ENCODE measurements at places on chromosomes 3 and 15.

GRCh38 chr3:38835939-38836338 lies 19.9 kb upstream of the SCN10A start:
- no peak for DNase-seq

DNA sequence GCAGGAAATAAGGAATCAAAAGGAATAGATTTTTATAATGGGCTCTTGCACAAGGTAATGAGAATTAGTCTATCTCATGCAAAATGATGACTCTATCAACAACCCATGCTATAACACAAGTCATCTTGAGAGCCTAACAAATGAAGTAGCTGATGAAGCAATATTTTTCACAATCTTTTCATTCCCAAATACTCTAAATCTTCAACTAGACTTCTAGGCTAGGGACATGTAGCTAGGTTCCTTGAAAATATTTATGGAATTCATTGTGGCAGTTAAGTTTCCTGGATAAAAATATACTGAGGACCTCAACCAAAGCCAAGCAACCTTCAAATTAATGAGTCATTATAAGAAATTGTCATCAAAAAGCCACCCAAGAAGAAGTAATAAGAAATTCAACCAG lies 55.4 kb downstream of the DCBLD2 start:
- DNase-seq = no peak

DNA sequence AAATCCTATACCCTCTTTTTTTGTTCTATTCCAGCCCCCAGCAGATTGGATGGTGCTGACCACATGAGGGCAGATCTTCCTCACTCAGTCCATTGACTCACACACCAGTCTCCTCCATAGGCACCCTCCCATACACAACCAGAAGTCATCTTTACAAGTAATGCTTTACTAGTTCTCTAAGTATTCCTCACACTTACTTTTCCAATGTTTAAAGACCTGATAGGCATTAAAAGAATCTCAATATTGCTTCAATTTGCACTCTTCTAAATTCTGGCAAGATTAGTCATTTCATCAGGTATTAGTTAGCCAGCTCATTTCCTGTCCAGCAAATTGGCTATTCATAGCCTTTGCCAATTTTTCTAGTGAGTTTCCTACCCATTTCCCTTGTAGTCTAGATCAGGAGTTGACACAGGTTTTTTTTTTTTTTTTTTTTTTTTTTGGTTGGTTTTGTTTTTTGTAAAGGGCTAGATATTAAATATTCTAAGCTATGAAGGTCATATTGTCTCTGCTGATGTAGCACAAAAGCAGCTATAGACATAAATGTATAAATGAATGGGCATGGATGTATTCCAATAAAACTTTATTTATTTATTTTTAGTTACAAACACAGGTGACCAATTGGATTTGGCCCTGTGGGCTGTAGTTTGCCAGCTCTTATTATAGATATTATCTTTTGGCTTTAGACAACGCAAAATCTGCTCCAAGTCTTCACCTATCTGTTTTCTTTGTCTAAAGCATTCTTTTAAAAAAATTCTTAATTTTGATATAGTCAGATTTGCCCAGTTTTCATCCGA lies 76.1 kb downstream of the ABHD5 start:
- no peak for DNase-seq

- no peak for DNase-seq
These were observed 119.0 kb downstream of the AKAP13 start for GRCh38 chr15:85499371-85499887.

DNA sequence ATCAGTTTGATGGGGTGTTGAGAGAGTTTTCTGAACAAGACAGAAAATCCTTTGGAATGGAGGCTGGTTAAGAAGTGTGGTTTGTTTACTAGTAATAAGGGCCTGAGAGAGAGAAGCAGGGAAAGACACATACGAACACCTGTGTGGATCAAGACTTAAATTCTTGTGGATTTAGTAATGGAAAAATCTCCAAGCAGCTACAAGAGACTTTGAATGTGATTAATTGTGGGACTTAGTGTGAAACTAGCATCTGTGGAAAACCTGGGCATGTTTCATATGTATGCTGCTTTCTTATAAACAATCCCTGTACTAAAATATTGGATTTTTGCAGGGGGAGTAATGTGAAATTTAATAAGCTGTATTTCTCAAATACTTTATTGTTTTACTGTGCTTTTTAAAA lies 399.1 kb downstream of the SI start:
- DNase-seq = no peak

DNA sequence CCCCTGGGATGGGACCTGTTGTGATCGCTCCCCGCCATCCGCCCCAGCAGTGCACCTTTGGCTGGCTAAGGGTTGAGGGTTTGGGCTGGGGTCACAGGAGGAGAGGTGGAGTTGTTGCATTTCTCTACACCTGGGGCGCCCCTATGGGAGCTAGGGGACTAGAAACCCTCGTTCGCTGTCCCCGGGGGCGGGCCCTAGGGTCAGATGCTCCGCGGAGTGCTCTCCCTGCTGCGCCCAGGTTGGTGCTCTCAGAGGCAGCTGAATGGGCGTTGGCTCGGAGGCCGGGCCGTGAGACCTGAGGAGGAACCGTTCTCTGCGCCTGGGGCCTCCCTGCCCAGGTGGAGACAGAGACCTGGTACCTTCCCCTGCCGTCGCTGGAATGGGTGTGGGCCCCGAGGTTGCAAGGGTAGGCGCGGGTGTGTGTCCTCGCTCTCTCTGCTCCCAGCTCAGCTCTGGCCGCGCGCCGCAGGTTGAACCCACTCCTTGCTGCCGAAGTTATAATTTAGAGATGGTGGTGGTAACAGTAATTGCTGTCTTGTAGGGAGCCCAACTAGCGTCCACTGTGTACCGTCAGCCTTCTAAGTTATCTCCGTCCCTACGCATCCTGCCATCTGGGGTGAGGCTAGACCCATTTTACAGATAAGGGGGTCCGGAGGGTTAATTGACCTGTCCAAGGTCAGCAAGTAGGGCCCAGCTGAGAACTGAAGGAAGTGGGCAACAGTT lies 965 bp downstream of the FLNB start:
- peak; percentile 37 for DNase-seq

DNA sequence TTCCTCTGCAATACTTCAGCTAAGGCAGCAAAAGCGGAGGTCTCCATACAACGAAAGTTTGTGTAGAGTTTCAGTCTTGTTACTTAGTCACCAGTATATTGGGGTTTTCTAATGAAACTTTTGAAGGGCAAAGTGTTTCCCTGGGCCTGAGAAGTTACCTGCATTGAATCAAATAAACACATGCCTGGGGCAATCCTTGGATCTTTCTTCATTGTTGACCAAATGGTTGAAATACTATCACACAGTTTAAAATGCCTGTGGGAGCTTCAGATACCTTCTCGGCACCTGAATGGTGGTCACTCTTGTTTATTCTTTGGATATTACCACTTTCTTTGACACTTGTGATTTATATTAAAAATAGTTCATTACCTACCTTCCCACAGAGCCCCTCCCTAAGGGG lies 988 bp upstream of the CHSY1 start:
- no peak for DNase-seq

DNA sequence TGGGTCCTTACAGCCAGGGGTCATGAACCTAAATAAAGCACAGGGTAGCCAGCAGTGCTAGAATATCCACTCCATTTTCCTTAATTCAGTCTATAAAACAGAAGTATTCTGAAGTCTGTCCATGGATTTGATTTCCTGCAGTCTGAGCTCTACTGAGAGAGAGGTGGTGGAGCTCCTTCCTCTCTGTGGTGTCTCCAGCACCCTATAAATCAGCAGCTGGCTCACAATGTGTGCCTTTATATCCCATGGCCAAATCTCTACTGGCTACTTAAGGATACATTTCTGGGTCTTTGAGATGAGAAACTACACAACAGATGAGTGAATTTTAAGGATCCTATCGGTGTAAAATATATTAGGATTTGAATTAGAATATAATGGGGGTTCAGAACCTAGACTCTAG lies 339.9 kb upstream of the RBMS3 start:
- DNase-seq = no peak

GRCh38 chr3:116038968-116039650 lies 406.2 kb downstream of the LSAMP start:
- DNase-seq = no peak

- no peak for DNase-seq
These were observed 52.0 kb downstream of the MAGEF1 start for GRCh38 chr3:184659797-184660301.

- DNase-seq = no peak
These were observed 3.0 kb downstream of the PLSCR4 start for GRCh38 chr3:146247911-146248310.

DNA sequence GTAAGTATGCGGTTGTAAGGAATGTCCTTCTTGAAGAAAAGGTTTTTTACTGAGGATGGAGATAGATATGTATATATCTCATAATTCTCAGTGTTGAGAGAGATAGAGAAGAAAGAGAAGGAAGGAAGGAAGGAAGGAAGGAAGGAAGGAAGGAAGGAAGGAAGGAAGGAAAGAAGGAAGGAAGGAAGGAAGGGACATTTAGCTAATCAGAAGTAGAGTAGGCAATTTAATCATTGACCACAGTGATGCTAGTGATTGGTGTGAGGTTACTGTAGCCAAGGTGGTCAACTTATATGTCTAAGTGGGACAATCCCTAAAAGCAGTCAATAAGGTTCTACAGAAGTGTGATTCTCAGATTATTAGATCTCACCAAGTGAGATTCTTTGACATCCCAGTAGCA lies 751.8 kb upstream of the CBLB start:
- no peak for DNase-seq

DNA sequence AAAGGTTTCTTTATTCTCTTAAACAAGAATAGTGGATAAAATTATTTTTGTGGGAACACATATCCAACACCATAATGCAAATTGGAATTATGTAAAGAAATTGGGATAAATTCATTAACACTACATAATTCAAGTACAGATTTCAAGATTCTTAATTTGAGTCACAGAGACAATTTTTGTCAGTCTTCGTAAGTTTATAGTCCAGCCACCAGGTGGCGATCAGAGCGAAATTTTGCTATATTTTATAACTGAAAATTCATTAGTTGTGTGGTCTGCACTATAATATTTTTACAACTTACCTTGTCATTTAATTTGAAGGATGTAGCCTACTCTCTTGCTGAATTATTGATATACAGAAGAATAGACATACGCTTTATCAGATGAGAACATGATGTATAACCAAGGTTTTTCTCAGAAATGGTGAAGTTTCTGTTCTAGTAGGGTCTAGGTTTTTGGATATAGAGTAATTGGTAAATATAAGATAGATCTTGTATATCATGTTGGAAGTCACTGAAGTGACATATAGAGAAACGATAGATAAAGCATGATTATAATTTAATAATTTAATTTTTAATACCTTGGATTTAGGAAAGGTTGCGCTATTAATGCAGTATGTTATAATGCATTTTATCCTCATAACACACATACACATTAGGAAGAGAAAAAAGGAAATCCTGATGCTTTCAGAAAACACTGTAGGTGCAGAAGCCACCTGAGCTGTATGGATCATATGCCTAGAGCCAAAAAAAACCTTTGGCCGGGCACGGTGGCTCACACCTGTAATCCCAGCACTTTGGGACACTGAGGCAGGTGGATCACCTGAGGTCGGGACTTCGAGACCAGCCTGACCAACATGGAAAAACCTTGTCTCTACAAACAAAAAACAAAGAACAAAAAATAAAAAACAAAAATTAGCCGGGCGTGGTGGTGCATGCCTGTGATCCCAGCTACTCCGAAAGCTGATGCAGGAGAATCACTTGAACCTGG lies 31.7 kb downstream of the PLSCR4 start:
- peak; percentile 32 for DNase-seq

DNA sequence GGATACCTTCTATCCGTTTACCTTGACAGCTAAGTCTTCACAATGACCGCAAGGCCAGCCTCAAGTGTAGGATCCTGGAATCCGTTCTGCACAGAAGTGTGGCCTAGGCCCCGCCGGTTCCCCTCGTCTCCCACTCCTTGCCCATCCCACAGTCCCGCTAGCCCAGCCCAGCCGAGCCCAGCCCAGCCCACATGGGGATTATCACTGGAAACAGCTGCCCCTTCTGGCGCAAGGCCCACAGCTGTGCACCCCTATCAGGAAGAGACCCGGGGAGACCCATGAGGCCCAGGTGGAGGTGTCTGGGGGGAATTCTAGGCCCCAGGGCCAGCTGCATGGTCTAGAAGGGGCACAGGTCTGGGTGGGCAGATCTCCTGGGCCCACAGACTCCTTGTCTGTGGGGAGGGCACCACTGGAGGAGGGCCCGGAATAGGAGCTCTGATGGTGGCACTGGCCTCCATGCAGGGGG lies 27.9 kb upstream of the KLF13 start:
- no peak for DNase-seq

DNA sequence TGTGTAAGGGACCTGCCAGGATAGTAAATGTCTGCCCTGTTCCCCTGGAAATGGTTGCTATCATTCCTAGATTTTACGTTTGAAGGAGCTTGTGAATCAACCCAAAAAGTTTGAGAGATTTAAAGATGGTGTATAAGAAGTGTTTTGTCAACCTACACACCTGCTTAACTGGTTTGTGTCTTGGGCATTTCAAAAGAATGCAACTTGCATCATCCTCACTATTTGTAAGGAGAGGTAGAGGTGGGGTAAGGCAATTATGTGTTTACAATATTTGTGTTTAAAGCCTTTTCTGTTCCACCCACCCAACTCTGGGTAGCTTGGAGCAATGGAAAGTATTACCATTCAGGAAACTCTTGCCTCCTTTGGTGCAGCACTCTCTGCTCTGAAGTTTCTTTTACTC lies 314.2 kb upstream of the RARB start:
- DNase-seq = no peak

DNA sequence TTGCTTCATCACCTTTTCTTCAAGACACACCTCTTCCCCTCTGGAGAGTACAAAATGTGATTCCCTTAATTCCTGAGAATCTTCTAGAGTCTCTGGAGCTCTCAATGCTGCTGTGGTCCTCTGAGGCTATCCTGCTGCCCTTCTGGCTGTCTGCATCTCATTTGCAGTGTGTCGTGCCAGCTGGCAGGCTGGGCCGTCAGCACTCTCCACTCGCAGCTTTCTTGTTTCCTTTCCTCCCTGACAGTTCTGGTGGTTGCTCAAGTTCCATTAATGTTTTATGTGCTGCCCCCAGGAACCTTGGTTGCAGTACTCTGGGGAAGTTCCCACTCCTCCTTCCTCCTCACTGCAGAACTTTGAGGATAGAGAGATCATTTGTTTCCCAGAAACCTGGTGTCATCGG lies 210.8 kb upstream of the ROPN1 start:
- no peak for DNase-seq

- peak; percentile 40 for DNase-seq
These were observed 75.0 kb downstream of the MAGEF1 start for GRCh38 chr3:184636741-184637316.

- no peak for DNase-seq
These were observed 77.3 kb downstream of the HMG20A start for GRCh38 chr15:77497942-77498361.

DNA sequence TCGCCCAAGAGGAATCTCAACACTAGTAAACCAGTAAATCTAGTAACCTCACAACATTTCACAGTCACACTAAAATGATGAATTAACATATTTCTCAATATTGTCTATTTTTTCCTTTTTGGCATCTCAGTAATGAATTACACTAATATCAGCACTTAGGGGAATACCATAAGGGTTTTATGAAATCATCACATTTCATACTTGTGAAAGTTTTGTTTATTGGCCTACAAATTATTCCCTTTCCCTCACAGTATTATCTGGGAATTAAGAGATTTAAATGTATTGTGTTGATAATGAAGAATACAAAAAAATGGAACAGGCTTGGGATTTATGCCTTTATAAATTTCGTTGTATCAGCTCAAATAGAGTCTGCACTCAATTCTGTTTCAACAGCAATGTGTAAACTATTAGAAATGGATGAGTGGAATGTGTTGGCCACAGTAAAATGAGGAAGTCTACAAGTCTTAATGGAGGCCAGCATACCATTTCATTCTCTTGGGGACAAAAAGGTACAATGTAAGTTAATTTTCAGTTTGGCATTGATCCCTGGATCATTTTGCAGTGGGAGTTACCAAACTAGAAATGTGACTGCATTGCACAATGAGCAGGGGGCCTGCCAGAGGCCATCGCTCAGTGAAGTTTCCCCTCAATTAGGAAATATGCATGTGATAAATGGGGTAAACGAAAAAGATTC lies 195.4 kb downstream of the FMN1 start:
- DNase-seq = no peak
